Osteocyte (in vitro differentiated cells): ENCODE measurements at places on chromosomes 4 and X. TPM values are rescaled to one million over a fixed set of nuclear protein-coding genes. Genes with fewer than 3 reads are reported as not detected.
A peak's percentile ranks its signal among the peaks of the same experiment; 100 is the strongest.

DNA sequence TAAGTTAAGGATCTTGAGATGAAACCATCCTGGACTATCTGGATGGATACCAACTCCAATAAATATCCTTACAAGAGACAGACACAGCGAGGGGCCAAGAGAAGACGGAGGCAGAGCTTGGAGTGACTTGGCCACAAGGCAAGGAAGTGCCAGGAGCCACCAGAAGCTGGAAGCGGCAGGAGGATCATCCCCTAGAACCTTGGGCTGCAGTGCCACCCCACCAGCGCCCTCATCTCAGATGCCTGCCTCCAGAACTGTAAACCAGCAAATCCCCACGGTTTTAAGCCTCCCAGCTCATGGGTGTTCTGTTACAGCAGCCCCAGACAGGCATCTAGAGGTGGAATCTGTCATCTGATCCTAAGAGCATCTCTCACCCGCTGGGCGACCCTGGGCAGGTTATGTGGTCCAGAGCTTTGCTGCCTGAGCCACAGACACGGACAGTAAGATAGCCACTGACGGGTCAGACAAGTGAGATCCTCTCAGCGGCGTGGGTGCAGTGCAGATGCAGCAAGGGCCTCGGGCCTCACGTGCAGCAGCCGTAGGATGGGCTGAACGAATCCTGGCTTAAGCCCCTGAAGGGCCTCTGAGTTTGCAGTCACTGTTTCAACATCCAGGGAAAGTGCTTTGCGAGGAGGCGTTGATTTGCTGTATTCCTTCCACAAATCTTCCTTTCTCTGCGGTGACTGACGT lies 25.1 kb upstream of the MXD4 start:
- DNase-seq = no peak

DNA sequence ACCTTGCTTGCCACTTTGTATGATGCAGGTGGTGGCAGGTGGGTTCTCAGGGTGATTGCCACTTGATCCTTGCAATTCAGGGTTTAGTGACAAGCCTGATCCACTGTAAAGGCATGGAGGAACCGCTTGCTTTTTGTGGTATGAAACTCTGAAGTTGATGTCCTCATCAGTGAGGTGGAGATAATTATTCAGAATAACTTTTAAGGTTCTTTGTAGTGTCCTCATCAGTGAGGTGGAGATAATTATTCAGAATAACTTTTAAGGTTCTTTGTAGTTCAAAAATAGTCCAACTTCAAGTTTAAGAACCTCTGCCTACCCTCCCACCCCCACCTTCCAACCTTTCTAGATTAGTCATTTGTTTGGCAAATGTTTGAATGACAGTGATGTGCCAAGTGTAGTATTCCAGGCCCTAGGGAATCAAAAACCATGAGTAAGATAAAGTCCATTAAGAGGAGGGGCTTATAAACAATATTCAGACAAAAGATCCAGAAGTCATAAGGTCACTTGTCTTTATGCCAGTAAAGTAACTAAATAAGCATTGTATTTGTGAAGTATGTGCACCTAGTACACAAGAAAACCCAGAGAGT lies 51.2 kb downstream of the DCUN1D4 start:
- no peak for DNase-seq

The ADAD1 gene
- not detected in 2 replicates for total RNA-seq

The FAM9A gene
- total RNA-seq = not detected in 2 replicates

The SMIM43 gene
- not detected in 2 replicates for total RNA-seq

DNA sequence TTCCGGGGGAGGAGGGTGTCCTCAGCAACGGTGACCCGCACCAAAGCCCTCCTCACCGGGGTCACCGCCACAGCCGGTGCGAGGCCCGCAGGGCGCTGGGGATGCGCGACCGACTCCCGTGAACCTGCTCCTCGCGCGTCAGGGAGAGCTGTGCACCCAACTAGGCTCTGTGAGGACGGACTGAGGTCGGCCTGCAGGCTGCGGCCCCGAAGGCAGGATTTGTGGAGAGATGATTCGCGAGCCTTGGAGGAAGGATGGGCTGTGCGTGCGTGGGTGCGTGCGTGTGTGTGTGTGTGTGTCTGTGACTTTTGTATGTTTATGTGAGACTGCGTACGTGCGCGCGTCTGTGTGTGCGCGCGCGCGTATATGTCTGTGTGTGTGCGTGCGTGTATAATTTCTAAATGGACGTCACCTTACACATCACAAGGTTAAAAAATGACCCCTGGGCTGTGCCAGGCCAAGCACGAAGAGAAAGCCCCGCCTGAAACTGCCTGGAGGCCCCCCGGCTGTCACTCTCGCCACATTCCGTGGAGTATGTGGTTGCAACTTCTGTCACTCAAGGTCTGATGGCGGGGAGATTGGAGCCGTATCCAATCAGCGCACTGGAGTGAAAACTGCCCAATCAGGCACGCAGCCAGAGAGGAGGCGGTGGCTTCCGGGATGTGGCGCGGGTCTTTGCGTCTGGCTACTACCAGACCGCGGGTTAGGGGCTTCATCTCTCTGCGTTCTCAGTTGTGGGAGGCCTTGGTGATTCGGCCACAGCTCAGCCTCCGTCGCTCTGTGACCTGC lies at the start of gene ZNF141:
Gene ZNF141, plus strand, starts transcription at position 672 of the 789 bp plus-strand sequence. CDS start 170 bp downstream, outside the sequence.
- peak; percentile 97 for DNase-seq
